T-helper 2 cell treated with Interferon-gamma antibody and Interleukin-4, amounts not matched to agents 5 μg/mL and 100 μg/mL, for 36 hours (primary cell): ENCODE measurements at places on chromosomes 13 and 19.

GRCh38 chr13:97318532-97318931, 96.4 kb downstream of the MBNL2 start:
- H3K27ac ChIP-seq: no peak overlapping the region
- H3K4me1 ChIP-seq: peaks cover 5% of the 10 kb centered on the region
- H3K36me3 ChIP-seq: peaks cover 4% of the 10 kb centered on the region
- no peak for DNase-seq

DNA sequence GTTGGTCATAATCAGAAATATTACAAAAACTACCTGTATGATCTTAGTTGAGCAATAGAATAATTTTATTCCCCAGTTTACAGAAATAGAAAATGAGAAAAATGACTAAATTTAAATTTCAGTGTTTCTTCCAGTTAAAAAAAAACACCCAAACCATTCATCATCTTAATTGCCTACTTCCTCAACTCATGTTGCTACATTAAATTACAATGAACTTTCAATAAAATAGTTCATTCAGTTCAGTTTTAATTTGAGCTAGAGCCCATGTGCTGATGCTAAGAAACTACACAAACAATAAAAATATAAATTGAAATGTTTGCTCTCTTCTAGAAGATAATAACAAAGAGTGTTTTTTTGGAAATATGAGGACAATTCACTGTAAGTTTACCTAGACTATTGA, 820.4 kb downstream of the SLITRK6 start:
- no peaks in the 10 kb centered on the region for H3K4me1 ChIP-seq
- H3K27ac ChIP-seq: no peak overlapping the region
- H3K4me3 ChIP-seq: no peak overlapping the region
- DNase-seq: no peak

DNA sequence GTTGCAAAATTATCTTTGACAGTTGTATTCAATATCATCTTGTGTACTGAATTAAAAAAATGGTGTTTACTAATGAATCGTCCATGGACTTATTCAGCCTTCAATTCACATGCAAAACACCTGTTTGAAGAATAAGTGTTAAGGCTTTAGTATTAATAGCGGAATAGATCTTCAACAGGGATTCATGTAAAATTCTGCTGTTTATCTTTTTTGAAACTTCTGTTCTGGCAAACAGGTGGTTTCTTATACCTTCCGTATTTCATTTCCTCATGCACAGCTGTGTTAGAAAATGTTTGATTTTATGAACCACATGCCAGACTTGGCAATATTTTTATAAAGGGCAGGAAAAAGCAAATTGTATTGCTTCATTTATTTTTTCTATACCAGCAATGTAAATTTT, 255.7 kb downstream of the DACH1 start:
- H3K36me3 ChIP-seq: no peaks in the 10 kb centered on the region
- H3K4me3 ChIP-seq: no peak overlapping the region
- H3K27me3 ChIP-seq: no peaks in the 10 kb centered on the region

- peaks cover 43% of the 10 kb centered on the region for H3K27me3 ChIP-seq
- peaks cover 3% of the 10 kb centered on the region for H3K36me3 ChIP-seq
- H3K27ac ChIP-seq: no peak overlapping the region
- no peak for DNase-seq
These were observed 17.8 kb upstream of the CLN5 start for GRCh38 chr13:76973920-76974617.

DNA sequence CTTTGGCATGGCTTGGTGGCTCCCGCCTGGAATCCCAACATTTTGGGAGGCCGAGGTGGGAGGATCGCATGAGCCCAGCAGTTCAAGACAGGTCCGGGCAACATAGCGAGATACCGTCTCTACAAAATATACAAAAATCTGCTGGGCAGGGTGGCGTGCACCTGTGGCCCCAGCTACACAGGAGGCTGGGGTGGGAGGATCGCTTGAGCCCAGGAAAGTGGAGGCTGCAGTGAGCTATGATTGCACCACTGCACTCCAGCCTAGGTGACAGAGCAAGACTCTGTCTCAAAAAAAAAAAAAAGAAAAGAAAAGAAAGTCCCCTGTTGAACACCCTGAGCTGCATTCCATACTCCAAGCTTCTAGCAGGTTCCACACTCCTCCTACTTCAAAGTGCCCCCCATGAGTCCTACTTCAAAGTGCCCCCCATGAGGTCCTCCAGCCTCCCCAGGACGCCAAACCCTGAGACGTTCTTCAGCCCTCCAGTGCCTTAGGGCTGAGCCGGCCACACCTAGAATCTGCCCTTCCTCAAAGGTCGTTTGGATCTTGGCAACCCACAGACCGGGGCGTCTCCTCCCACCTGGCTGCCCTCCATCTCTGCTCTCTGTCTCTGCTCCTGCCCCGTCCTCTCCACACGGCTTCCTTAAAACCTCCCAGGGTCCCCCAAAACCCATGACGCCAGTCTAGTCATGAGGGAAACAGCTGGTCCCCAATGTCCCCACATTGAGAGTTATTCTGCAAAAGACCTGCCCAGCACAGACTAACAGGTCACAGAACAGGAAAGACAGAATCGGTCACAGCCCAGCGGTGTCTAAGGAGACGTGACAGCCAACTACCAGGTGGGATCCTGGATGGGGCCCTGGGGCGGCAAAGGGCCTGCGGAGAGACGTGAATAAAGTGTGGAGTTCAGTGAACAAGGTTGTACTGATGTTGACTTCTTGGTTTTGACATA, 4.8 kb downstream of the TJP3 start:
- no peak overlapping the region for H3K27ac ChIP-seq
- H3K4me3 ChIP-seq: no peak overlapping the region
- H3K27me3 ChIP-seq: peaks cover 10% of the 10 kb centered on the region
- no peak for DNase-seq
- H3K4me1 ChIP-seq: no peaks in the 10 kb centered on the region

DNA sequence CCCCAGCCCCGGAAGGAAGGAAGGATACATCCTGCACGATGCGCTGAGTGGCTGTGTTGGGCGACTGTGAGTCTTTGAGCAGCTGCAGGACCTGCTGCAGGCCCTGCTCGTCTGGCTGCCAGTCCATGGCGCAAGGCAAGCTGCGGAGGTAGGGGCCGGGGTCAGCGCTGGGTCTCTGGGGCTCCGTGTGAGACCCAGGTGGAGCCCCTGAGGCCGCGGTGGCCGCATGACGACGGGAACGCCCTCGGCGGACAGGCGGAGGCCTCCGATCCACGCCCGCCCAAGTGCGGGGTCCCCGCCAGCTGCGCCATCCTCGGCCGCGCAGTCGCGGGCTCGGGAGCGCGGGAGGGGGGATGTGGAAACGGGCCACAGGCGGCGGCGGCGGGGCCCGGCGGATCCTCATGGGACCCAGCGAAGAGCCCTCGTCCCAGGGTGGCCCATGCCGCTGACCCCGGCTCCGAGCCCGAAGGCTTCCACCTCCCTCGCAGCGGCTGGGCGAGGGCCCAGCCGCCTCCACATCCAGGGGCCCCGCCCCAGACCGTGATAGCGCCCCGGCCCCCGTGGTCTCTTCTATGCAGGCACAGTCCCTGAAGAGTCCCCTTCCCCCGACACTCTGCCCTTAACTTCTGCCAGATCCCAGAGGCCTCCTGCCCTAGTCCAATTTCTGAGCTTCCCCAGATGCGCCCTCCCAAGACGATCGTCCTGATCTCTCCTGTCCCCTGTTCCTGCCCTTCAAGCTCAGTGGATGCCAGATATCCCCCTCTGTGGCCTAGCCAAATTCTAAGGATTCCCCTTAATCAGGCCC, 2.7 kb downstream of the TNPO2 start:
- no peaks in the 10 kb centered on the region for H3K27me3 ChIP-seq
- no peak for DNase-seq

DNA sequence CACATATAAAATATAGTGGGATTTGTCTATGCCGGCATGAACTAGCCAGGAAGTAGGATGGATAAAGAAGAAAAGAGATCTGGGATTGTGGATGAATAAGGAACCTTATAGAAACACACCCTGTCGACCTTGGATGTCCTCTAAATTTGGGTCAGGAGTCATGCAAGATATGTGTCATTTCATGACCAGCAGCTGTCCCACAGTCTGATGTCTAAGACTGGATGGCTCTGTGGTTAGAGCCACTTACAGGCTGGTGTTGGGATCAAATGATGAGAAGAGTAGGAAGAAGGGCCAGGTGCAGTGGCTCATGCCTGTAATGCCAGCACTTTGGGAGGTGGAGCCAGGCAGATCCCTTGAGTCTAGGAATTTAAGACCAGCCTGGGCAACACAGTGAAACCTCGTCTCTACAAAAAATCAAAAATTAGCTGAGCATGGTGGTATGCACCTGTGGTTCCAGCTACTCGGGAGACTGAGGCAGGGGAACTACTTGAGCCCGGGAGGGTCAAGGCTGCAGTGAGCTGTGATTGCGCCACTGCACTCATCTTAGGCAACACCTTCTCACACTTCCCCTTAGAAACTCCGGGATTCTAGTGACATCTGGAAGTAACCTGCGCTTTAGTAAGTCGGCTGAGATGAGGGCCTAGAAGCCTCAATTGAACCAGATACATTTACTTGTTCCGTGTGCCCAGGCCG, 30.8 kb downstream of the TMED1 start:
- H3K27ac ChIP-seq: no peak overlapping the region
- no peak for DNase-seq
- H3K36me3 ChIP-seq: peaks cover 62% of the 10 kb centered on the region
- no peak overlapping the region for H3K4me3 ChIP-seq
- no peaks in the 10 kb centered on the region for H3K27me3 ChIP-seq
- H3K4me1 ChIP-seq: peaks cover 16% of the 10 kb centered on the region

GRCh38 chr13:46531953-46532352, 21.0 kb upstream of the LRCH1 start:
- no peaks in the 10 kb centered on the region for H3K27me3 ChIP-seq
- DNase-seq: no peak
- H3K4me3 ChIP-seq: no peak overlapping the region

- H3K36me3 ChIP-seq: no peaks in the 10 kb centered on the region
- no peaks in the 10 kb centered on the region for H3K27me3 ChIP-seq
- no peak overlapping the region for H3K4me3 ChIP-seq
- H3K27ac ChIP-seq: no peak overlapping the region
These were observed 957.1 kb downstream of the PCDH9 start for GRCh38 chr13:66273011-66273410.
